ENCODE measurements at places on chromosomes 11 and 22.

DNA sequence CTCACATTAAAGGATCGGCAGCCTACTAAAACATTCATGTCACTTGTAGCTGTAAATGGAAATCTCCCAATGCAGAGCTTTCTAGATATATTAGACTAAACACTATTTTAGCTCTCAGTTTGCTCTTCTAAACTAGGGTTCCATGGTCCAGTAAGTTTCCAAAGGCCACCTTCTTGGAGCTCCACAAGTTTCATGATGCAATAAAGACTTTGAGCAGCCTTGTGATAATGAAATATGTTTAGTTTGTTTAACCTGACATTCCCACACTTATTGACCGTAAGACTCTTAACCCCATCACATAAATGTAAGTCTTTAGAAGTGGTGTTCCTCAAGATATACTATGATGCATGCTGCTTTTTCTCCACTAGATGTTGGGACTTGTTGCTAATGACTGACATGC is 87.7 kb downstream of the TRIM44 start:
- DNase-seq: no peak

- no peak for DNase-seq
These were observed 279.8 kb downstream of the TBC1D22A start for GRCh38 chr22:47042116-47042825.

DNA sequence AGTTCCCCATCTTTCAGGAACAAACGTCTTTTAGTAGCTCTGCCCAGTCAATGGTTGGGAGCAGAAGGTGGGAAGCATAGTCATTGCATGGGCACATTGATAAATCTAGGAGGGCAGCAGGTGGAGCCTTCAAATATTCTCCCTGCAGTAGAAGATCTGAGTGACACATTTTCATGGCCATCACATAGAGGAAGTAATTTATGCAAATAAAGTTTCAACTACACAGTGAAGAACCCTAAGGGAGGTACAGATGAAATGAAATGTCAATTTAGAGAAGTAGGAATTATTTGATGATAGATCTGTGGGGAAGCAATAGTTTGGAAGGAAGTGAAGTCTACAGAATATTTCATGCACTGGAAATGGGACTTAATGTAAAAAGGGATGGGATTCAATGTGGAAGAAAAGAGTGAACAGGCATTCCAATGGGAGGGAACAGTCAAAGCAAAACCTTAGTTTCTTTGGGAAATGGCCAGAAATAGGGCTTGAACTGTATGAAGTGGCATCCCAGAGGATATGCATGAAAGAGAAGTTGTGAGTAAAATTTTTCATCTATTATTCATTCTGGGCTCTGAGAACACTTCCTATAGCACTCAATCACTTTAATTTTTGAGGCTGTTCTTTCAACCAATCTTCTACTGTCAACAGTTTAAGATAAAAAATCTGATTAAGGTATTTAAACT is 256.2 kb upstream of the LUZP2 start:
- no peak for DNase-seq

GRCh38 chr11:125517116-125517770 is 21.2 kb upstream of the FEZ1 start:
- peak; percentile 56 for DNase-seq

DNA sequence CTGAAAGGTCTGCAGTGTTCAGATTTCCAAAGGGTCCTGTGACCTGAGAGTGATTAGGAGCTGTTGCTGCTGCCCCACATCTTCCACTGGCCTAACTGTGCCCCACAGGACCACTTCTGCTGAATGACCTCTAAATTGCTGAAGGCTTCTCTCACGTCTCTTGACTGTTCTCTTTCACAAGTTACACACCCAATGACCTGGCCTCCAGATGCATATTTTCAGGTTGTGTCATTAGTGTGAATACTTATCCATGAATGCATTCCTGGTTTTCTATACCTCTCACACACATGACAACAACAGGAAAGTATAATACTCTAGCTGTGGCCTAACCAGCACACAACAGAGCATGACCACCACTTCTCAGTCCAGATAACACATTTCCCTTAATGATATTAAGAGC is 15.4 kb downstream of the PRR14L start:
- DNase-seq: peak; percentile 44

GRCh38 chr11:119155733-119156492 is 7.1 kb downstream of the ABCG4 start:
- DNase-seq: no peak

- no peak for DNase-seq
These were observed 589.2 kb downstream of the BRD1 start for GRCh38 chr22:49238181-49239141.

DNA sequence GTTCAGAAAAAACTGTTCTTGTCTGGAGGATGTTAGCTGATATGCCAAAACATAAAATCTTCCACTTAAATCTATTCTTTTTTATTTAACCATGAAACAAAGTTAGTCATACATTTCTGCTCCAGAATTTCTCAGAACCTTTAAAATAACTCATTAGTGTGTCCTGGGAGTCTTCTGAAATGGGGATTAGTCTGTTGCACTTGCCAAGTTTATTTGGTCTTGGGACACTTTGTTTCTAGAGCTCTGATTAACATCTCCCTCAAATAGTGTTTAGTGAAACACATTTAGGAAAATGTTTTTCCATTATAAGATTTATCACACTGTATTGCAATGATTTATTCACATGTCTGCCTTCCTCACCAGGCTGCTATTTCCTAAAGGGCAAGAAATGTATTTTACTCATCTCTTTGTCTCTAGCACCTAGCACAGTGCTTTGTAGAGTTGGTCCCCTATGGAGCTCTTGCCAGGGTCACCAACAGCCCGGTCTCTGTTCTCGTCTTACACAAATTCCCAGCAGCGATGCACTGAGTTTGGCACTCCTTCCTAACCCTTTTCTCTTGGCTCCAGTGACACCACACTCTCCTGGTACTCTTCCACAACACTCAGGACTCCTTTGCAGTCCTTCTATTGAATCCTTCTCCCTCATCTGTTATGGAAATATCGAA is 189.2 kb downstream of the CSNK2A3 start:
- DNase-seq: no peak

GRCh38 chr11:72129381-72129780 is 6.1 kb upstream of the FOLR3 start:
- DNase-seq: no peak

DNA sequence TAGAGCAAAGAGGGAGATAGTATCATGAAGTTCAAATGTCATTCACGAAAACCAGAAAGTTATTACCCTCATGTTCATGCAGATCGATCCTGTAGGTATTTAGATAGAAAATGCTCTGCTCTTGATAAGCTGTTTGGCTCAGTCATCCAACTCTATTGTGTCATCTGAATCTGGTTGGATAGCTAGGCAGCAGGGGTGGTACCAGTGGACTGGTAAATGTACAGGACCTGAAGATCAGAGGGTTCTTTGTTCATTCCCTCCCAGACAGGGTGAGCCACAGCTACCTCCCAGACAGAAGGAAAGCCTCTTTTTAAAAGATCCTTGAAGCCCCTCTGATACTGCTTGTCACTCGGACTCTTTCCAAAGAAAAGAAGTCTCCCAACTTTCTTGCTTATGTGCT is 29.8 kb upstream of the DRD2 start:
- DNase-seq: no peak

- DNase-seq: peak; percentile 89
These were observed 4.6 kb downstream of the ETS1 start for GRCh38 chr11:128582496-128583366.

GRCh38 chr11:122808478-122808869 is 29.8 kb upstream of the CRTAM start:
- peak; percentile 57 for DNase-seq

DNA sequence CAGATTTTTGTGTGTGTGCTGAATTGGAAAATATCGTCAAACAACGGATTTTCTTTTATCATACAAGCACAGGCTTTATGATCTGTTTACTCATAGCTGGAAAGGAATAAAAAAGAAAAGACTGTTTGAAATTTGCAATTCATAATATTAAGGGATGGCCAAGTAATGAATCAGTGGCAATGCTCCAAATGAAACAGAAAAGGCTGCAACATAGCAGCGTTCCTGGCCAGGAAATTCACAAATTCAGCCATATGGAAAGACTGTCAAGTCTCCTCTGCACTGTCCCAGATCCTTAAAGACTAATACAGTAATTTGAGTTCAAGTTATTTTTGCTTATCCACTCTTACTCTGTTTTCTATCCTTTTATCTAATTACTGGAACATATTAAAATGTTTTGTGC is 98.2 kb downstream of the MSANTD4 start:
- no peak for DNase-seq

DNA sequence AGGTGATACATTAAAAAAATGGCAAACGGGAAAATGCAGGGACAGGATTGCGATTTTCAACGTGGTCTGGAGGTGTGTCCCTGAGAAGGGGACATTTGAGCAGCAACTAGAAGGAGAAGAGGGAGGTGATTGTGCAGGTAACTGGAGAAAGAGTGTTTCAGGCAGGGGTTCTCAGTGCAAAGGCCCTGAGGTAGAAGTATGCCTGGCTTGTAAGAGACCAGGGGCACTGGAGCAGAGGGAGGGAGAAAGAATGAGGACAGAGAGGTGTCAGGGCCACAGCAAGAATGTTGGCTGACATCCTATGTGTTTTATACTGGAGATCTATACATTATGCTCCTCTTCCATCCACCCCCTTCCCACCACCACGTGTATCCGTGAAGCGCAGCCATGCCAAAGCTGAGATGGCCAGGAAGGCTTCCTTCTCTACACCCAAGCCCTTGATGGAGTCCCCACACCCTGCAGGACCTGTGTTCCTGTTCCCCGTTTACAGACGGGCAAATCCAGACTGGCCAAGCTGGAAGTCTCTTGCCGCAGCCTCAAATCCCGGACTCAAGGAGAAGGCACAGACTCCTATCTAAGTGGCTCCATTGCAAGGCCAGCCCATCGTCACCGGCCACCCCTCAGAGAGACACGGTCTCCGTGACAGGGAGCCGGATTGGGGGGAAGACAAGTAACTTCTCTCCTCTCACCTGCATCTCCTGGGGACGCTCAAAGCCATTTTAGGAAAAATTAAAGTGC is 416.1 kb downstream of the MN1 start:
- DNase-seq: no peak

GRCh38 chr11:2744166-2744565 is 44.4 kb upstream of the KCNQ1OT1 start:
- no peak for DNase-seq

DNA sequence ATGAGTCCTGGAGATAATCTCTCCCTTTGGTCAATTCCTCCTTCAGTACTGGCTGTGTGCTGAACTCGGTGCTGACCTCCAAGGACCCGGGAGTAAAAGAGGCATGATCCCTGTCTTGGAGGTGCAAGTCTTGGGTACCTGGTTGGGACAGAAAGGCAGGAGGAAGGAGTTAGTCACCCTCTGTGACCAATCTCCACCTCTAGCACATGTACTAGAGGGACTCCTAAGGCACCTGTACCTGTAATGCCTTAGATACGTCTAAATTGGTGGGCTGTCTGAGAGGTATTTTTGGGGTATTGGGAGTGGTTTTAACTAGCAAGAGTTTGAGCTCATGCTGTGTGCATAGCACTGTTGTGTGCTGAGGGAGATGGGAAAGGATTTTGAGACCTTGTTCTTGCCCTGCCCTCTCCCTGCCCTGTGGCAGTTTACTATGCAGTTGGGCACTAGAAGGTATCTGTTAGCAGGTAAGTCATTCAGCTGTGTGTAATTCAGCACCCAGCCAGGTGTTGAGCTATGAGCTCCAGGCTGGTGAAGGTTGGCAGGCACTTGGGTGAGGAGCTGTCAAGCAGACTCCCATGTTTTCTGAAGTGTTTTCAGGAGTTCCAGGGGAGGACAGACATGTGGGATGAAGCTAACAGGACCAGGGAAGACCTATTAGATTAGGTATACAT is 2.5 kb downstream of the PANX1 start:
- DNase-seq: no peak

DNA sequence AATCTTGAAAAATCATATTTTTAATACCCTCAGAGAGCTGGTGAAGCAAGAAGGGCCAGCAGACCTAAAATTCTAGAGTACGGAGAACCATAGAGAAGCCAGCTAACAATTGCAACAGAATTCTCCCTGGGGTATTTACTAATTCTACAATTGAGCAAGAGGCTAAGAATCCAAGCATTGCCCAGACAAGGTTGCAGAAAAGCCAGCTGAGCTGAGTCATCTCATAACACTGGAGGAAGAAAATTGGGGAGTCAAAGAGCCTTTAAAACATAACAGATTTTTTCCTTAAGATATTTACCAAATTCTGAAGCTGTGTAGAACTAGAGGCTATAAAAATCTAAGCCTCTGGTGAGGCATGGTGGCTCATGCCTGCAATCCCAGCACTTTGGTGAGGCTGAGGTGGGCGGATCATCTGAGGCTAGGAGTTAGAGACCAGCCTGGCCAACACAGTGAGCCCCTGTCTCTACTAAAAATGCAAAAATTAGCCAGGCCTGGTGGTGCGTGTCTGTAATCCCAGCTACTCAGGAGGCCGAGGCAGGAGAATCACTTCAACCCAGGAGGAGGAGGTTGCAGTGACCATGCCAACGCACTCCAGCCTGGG is 13.6 kb upstream of the TMEM216 start:
- peak; percentile 96 for DNase-seq

DNA sequence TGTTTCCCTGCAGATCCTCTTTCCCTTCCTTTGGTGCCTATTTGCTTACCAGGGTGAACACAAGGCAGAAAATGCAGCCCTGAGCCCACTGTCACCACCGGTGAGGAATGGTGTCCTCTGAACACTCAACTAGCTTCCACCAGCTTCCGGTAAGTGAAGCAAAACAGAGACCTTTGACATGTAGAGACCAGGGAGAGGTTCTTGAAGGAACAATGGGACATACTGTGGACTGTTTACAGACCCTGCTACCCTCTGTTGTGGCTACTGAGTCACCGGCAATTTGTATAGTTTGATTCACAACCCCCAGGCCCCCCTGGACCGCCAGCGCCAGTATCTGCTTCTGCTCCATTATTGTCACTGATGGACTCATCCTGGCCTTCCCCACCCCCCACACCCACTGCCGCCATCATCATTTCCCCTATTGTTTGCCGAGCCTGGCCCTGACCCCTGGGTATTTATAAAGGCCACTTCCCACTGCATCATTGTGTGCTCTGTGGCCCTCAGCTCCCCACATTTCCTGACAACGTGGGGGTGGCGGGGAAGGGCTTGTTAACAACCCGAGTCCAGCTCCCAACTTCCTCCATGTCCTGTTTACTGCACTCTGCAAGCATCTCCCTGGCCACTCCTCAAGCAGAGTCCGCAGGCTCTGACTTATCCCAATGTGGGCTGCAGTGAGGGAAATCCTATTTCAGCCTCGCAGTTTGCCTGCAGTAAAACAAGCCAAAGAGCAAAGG is 252.9 kb downstream of the ETS1 start:
- no peak for DNase-seq

DNA sequence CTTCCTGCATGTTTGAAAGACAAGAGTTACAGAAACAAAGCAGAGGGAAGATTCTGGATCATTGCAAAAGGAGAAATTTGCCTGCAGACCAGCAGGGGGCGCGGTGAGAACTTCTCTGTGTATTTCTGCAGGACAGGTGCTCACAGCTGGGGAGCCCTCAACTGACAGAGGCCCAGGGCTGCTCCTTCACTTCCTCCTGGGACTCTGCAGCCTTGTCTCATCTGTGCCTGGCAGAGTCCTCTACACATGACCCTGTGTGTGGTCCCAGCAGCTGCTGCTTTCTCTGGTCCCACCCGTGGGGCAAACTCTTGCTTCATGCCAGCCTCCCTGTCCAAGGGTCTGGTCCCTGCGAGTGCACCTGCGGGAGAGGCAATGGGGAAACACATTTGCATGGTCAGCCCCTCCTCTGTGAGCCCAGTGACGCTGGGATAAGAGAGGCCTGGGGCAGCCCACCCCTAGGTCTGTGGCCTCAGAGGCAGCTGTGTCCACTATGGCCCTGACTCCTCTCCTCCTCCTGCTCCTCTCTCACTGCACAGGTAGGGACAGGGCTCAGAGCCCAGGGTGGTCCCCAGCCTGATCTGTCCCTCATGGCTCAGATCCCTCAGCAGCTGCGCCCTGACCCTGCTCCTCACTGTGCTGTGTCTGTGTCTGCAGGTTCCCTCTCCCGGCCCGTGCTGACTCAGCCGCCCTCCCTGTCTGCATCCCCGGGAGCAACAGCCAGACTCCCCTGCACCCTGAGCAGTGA is 43.2 kb upstream of the VPREB1 start:
- DNase-seq: peak; percentile 4

Data from skeletal muscle cell (primary cell).